Lung (tissue), 17 donors: ENCODE measurements at places on chromosomes 6 and 20.
A peak's percentile ranks its signal among the peaks of the same experiment; 100 is the strongest.

DNA sequence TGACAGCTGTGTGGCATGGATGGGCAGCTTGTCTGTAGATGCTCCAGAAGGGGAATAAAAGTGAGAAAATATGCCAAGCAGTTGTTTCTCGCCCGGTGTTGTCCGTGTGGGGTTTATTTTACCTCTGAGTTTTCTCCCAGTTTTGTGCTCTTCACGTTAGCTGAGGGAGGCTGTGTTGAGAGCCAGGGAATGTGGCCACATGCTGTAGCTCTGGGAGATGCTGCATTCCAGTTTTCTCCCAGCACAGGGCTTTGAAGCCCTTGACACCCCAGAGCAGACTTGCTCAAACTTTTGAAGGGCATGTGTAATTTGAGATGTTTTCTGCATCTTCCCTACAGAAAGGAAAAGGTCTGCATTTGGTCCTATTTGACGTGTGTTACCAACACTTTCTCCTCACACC, 67.7 kb downstream of the RREB1 start:
- no peak for DNase-seq
- peaks cover 3% of the 10 kb centered on the region for H3K36me3 ChIP-seq
- H3K27me3 ChIP-seq: no peaks in the 10 kb centered on the region
- peaks cover under 1% of the 10 kb centered on the region for H3K4me1 ChIP-seq
- H3K27ac ChIP-seq: no peak overlapping the region

DNA sequence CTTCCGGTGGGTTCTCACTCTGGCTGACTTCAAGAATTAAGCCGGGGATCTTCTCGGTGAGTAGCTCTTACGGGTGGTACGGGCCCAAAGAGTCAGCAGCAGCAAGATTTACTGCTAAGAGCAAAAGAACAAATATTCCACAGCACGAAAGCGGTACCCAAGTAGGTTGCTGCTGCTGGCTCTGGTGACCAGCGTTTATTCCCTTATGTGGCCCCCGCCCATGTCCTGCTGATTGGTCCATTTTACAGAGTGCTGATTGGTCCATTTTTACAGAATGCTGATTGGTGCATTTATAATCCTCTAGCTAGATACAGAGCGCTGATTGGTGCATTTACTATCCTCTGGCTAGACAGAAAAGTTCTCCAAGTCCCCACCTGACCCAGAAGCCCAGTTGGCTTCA, 44.3 kb downstream of the FAM50B start:
- H3K4me1 ChIP-seq: no peaks in the 10 kb centered on the region
- DNase-seq: no peak
- no peaks in the 10 kb centered on the region for H3K36me3 ChIP-seq
- H3K27ac ChIP-seq: no peak overlapping the region
- no peaks in the 10 kb centered on the region for H3K27me3 ChIP-seq

DNA sequence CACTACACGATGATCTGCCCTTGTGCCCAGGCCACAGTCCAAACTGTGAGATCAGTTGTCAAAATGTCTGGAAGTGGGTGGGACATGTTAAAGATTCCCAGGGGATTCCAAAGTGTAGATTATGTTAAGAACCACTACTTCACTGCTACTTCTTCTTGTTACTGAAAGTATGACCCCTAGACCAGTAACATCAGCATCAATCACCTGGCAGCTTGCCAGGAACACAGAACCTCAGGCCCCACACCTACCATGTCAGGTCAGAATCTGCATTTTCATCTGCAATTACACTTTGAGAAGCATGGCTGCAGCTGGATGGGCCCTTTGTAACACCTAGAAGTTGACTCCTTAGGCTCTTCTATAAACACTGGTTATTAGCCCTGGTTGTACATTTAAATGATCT, 36.1 kb downstream of the RFPL4B start:
- no peak overlapping the region for H3K27ac ChIP-seq
- H3K27me3 ChIP-seq: no peaks in the 10 kb centered on the region
- no peak overlapping the region for H3K4me3 ChIP-seq
- H3K36me3 ChIP-seq: no peaks in the 10 kb centered on the region

DNA sequence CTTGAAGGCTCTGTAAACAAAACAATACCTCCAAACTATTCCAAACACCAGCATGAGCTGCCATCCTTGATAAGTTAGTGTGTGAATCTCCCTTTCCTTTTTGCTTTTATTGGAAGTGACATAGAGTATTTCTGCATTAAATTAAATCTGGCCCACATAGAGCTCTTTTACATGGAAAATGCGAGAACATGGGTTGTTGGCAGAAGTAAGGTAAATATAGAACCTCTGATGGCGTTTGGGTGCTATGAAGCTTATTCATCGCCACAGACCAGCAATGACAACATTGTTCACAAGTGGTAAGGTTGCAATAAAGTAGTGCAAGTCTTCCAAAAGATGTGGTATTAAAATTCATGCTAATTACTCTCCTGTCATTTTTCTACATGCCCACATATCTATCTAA, 445.8 kb upstream of the JAG1 start:
- no peak overlapping the region for H3K27ac ChIP-seq
- H3K4me1 ChIP-seq: no peaks in the 10 kb centered on the region
- no peaks in the 10 kb centered on the region for H3K36me3 ChIP-seq
- no peak overlapping the region for H3K4me3 ChIP-seq
- no peaks in the 10 kb centered on the region for H3K27me3 ChIP-seq
- DNase-seq: no peak

DNA sequence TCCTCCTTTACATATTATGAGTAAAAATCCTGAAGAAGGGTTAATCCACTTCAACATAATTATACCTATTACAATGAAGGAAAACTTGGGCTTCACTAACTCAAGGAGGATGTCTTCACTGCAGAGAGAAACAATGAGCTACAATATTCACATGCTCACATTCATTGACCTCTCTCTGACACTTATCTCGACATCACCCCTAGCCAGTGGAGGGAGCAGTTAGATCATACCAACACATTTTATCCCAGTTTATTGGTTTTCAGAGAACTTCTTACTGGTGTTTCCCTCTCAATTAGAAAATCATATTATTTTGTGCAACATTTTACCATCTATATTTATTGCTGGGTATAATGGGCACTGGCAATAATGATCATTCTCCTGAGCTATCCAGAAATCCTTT, 646.5 kb downstream of the TENT5A start:
- no peaks in the 10 kb centered on the region for H3K27me3 ChIP-seq
- H3K36me3 ChIP-seq: no peaks in the 10 kb centered on the region
- H3K27ac ChIP-seq: no peak overlapping the region
- H3K4me1 ChIP-seq: no peaks in the 10 kb centered on the region

- H3K4me1 ChIP-seq: no peaks in the 10 kb centered on the region
- H3K4me3 ChIP-seq: no peak overlapping the region
- no peaks in the 10 kb centered on the region for H3K27me3 ChIP-seq
- H3K36me3 ChIP-seq: no peaks in the 10 kb centered on the region
Observed at GRCh38 chr6:125868252-125868651, 77.5 kb downstream of the NCOA7 start.

DNA sequence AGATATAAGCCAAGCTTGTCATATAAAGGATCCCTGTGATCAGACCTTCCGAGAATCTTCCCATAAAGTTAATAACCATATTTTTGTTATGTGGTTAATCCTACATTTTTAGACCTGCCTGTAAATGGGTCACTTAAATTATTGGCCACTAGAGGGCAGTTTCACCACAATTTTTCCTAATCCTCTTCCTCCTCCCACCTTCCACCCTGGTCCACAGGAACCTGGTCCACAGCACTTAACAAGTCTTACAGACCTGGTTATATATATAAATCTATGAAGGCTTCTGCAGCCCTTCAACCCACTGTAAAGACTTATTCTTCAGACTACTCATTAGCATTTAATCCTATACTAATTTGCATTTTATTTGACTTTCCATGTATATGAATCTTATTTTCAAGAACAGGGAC, 28.3 kb downstream of the MRS2 start:
- no peak overlapping the region for H3K4me3 ChIP-seq
- peak; percentile 26 for DNase-seq
- H3K4me1 ChIP-seq: no peaks in the 10 kb centered on the region

- no peaks in the 10 kb centered on the region for H3K27me3 ChIP-seq
- peaks cover 2% of the 10 kb centered on the region for H3K36me3 ChIP-seq
- H3K27ac ChIP-seq: no peak overlapping the region
- DNase-seq: no peak
- no peak overlapping the region for H3K4me3 ChIP-seq
- no peaks in the 10 kb centered on the region for H3K4me1 ChIP-seq
Observed at GRCh38 chr6:130837067-130837466, 9.9 kb downstream of the SMLR1 start.

GRCh38 chr6:163404825-163405265, 9.7 kb upstream of the QKI start:
- peak overlapping the region; percentile 60 for H3K27ac ChIP-seq
- DNase-seq: peak; percentile 32
- no peak overlapping the region for H3K4me3 ChIP-seq
- no peaks in the 10 kb centered on the region for H3K27me3 ChIP-seq

DNA sequence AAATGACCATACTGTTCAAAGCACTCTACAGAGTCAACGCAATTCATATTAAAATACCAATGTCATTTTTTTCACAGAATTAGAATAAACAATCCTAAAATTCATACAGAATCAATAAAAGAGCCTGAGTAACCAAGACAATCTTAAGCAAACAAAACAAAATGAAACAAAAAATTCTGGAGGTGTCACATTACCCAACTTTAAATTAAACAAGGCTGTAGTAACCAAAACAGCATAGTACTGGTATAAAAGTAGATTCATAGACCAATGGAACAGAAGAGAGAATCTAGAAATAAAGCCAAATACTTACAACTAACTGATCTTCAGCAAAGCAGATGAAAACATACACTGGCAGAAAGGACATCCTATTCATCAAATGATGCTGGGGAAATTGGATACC, 346.9 kb upstream of the JAG1 start:
- DNase-seq: no peak
- H3K4me3 ChIP-seq: no peak overlapping the region
- no peak overlapping the region for H3K27ac ChIP-seq
- no peaks in the 10 kb centered on the region for H3K36me3 ChIP-seq

- H3K27ac ChIP-seq: no peak overlapping the region
- no peak overlapping the region for H3K4me3 ChIP-seq
- H3K36me3 ChIP-seq: no peaks in the 10 kb centered on the region
- no peaks in the 10 kb centered on the region for H3K4me1 ChIP-seq
Observed at GRCh38 chr6:111802720-111803330, 70.4 kb downstream of the FYN start.

GRCh38 chr6:53598265-53598907, 53.5 kb upstream of the GCLC start:
- no peak overlapping the region for H3K4me3 ChIP-seq
- H3K36me3 ChIP-seq: no peaks in the 10 kb centered on the region
- H3K4me1 ChIP-seq: no peaks in the 10 kb centered on the region
- H3K27me3 ChIP-seq: no peaks in the 10 kb centered on the region

DNA sequence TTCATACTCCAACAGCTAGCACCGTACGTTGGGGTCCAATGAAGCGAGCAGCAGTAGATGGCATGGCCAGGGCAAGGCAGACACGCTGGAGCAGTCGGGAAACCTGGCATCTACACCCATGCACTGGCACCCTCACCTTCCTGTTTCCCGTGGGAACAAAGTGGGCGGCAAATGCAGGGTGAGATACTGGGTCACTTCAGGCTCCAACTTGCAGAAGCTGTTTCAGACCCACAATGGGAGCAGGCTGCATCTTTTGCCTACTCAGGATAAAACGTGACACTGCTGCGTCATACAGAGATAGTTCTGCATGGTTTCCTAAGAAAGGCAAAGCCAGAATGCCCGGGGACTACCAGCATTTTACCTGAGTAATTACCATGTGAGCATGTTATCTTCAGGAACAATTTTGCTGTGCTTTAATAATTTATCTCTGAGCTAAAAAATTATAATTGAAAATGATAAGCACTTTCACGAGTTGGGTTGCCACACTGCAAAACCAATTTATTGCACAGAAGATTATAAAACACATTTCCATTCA, 10.9 kb upstream of the CD93 start:
- H3K4me1 ChIP-seq: peaks cover 18% of the 10 kb centered on the region
- H3K36me3 ChIP-seq: no peaks in the 10 kb centered on the region
- no peak overlapping the region for H3K4me3 ChIP-seq
- no peak for DNase-seq
- peaks cover 4% of the 10 kb centered on the region for H3K27me3 ChIP-seq
- H3K27ac ChIP-seq: no peak overlapping the region

DNA sequence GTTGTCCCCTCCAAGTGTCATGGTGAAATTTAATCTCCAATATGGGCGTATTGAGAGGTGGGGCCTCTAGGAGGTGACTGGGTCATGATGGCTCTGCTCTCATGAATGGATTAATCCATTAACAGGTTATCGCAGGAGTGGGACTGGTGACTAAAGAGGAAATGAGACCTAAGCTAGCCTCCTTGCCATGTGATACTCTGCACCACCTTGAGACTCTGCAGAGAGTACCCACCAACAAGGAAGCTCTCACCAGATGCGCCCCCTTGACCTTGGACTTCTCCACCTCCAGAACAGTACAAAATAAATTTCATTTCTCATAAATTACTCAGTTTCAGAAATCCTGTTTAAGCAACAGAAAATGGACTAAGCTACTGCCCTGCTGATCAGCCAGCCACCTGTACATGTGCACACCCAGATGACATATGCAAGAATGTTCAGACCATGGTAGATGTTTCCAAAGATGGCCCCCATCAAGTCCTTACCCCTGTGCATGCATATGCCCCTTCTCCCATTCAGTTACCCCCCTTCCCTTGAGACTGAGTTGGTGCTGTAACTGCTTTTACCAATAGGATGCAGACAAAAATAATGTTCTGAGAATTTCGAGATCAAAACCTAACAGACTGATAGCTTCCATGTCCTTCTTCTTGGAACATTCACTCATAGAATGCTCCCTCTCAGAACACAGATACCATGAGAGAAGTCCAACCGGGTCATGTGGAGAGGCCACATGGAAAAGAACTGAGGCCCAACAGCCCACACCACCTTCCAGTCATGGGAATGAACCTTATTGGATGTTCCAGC, 28.4 kb downstream of the MAP3K5 start:
- no peak for DNase-seq
- H3K27ac ChIP-seq: no peak overlapping the region
- H3K4me1 ChIP-seq: peaks cover 24% of the 10 kb centered on the region
- H3K4me3 ChIP-seq: no peak overlapping the region
- no peaks in the 10 kb centered on the region for H3K27me3 ChIP-seq

- no peak for DNase-seq
- H3K36me3 ChIP-seq: no peaks in the 10 kb centered on the region
- no peak overlapping the region for H3K27ac ChIP-seq
- no peaks in the 10 kb centered on the region for H3K27me3 ChIP-seq
Observed at GRCh38 chr6:116066789-116067188, 6.1 kb upstream of the FRK start.

GRCh38 chr6:116217069-116217468, 36.8 kb downstream of the TSPYL4 start:
- no peak overlapping the region for H3K27ac ChIP-seq
- no peaks in the 10 kb centered on the region for H3K36me3 ChIP-seq
- H3K4me1 ChIP-seq: peaks cover 2% of the 10 kb centered on the region
- no peaks in the 10 kb centered on the region for H3K27me3 ChIP-seq
- no peak for DNase-seq
- H3K4me3 ChIP-seq: no peak overlapping the region

DNA sequence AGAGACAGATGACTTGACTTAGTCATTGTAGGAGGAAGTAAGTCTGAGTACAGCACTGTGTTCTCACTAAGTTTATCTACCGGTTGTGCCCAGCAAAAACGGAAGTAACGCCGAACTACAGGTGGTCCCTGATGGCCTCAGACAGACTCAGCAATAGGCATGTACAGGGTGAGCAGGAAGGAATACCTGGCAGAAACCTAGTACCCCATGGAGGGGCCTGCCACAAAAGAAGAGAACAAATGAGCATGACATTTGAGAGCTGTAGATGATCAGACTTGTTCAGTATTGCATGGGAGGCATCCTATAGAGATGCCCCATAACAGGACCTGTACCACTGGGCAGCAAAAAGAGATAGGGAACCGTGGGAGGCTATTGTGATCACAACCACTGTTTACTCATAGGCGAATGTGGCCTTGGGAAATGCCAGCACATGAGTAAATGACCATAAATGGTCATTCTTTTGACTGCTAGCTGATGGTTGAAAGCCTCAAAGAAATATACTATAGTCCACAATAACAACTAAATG, 106.4 kb upstream of the TAB2 start:
- peaks cover 1% of the 10 kb centered on the region for H3K4me1 ChIP-seq
- H3K4me3 ChIP-seq: no peak overlapping the region
- no peak overlapping the region for H3K27ac ChIP-seq
